ENCODE measurements at places on chromosomes 11 and 22. TPM values are rescaled to one million over a fixed set of nuclear protein-coding genes. Genes with fewer than 3 reads are reported as not detected.

GRCh38 chr22:50444663-50445062 lies 30.2 kb downstream of the SBF1 start:
- DNase-seq, result no peak
- no peak overlapping the region for H3K27ac ChIP-seq
- H3K4me1 ChIP-seq, result no peaks in the 10 kb centered on the region
- H3K36me3 ChIP-seq, result peaks cover 52% of the 10 kb centered on the region

LINC01488 gene
- not detected for total RNA-seq

- no peak overlapping the region for H3K4me3 ChIP-seq
- H3K36me3 ChIP-seq, result peaks cover 10% of the 10 kb centered on the region
- no peak overlapping the region for H3K27ac ChIP-seq
These were observed 12.2 kb upstream of the ADSL start for GRCh38 chr22:40334060-40334459.

GRCh38 chr11:5504403-5504921 lies 5.3 kb downstream of the UBQLN3 start:
- no peak overlapping the region for H3K4me3 ChIP-seq
- H3K4me1 ChIP-seq, result no peaks in the 10 kb centered on the region
- no peaks in the 10 kb centered on the region for H3K36me3 ChIP-seq
- H3K27me3 ChIP-seq, result no peaks in the 10 kb centered on the region
- no peak for DNase-seq

GRCh38 chr11:110174645-110175310 lies 81.6 kb downstream of the ZC3H12C start:
- no peaks in the 10 kb centered on the region for H3K27me3 ChIP-seq
- no peak overlapping the region for H3K27ac ChIP-seq
- DNase-seq, result no peak
- H3K4me3 ChIP-seq, result peak overlapping the region; percentile 41
- no peaks in the 10 kb centered on the region for H3K36me3 ChIP-seq
- H3K4me1 ChIP-seq, result no peaks in the 10 kb centered on the region

DNA sequence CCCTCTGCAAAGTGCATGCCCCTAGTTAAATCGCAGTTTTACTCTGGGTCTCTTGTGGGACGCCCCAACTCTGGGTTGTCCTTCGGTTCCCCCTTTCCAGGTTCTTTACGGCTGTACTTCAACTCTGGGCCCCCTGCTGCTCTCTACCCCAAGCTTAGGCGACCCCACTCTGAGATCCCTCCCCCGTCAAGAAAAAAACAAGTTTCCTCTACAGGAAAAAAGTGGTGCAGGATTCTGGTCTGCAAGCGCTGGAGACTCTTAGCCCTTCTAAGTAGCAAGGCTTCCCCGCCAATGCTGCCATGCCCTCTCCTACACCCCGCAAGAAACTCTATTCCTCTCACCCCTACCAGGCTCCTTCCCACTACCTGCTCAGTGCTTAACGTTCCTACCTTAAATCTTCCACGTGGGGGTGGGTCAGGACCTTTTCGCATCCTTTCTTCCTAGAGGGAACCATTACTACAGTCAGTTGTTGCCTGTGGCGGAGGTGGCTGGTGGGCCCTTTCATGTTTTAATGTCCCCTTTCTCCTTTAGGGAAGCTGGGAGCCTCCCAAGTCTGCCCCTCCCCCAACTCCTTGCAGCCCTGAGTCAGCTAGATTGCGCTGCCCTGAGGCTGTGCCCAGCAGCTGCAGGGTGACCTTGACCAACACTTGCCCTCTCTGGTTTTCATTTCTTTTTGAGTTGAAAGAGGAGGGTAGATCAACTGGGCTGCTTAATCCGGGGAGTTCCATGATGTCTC lies 1.4 kb downstream of the NEFH start:
- H3K4me1 ChIP-seq, result peaks cover 2% of the 10 kb centered on the region
- H3K36me3 ChIP-seq, result no peaks in the 10 kb centered on the region
- no peak overlapping the region for H3K27ac ChIP-seq

OR4D5 gene
- total RNA-seq, result not detected

- H3K4me1 ChIP-seq, result no peaks in the 10 kb centered on the region
- no peak for DNase-seq
- H3K27me3 ChIP-seq, result no peaks in the 10 kb centered on the region
- no peak overlapping the region for H3K4me3 ChIP-seq
- peaks cover 3% of the 10 kb centered on the region for H3K36me3 ChIP-seq
These were observed 8.1 kb upstream of the PLAAT3 start for GRCh38 chr11:63622323-63622722.

GRCh38 chr22:44497218-44497904 lies 672 bp downstream of the RTL6 start:
- no peaks in the 10 kb centered on the region for H3K27me3 ChIP-seq
- H3K36me3 ChIP-seq, result peaks cover 2% of the 10 kb centered on the region
- DNase-seq, result no peak
- peak overlapping the region; percentile 88 for H3K27ac ChIP-seq

CHRDL2 gene
- not detected for total RNA-seq

DNA sequence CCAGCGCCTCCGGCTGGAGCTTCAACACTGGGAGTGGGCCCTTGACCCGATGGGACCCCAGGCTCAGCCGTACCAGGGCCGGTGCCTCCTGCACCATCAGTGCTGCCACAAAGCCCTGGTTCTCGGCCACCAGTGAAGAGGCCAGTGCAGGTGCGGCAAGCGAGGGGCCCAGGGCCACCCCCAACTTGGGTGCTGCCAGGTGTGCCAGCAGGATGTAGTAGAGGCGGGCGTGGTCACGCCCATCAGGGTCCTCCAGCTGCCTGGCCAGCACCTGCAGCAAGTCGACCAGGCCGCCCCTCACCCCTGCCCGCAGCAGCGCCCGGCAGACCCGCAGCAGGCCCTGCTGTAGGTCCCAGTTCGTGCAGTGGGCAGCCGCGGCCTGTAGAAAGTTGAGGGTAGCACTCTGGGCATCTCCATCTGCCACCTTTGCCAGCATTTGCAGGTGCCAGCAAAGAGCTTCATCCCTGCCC lies 2.3 kb downstream of the AP5B1 start:
- DNase-seq, result no peak
- no peak overlapping the region for H3K4me3 ChIP-seq
- H3K36me3 ChIP-seq, result peaks cover 17% of the 10 kb centered on the region
- H3K27ac ChIP-seq, result no peak overlapping the region
- no peaks in the 10 kb centered on the region for H3K27me3 ChIP-seq

DNA sequence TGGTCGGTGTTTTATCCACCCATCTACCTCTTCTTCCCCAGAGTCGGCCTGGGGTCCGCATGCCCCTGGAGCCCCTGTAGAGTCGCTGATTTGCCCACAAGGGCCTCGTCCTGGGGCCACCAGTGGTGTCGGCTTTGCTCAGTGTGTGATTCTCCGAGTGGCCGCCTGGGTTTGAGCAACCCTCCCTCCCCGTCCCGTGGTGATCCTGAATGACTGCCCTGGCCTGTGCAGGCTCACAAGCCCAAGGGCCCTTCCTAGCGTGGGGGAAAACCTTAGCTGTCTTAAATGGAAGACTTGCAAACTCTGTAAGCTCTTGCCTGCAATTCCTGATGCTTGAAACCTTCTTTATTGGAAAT lies 128.3 kb downstream of the OSBP2 start:
- no peak overlapping the region for H3K27ac ChIP-seq
- no peaks in the 10 kb centered on the region for H3K27me3 ChIP-seq
- DNase-seq, result no peak
- peaks cover 8% of the 10 kb centered on the region for H3K4me1 ChIP-seq

GRCh38 chr11:73752903-73753302 lies 8.0 kb downstream of the RAB6A start:
- no peak for DNase-seq
- no peaks in the 10 kb centered on the region for H3K27me3 ChIP-seq
- H3K27ac ChIP-seq, result no peak overlapping the region
- no peaks in the 10 kb centered on the region for H3K4me1 ChIP-seq
- H3K36me3 ChIP-seq, result no peaks in the 10 kb centered on the region
- no peak overlapping the region for H3K4me3 ChIP-seq

P2RY6 gene
- 8.8 TPM for total RNA-seq

Data from ascending aorta (tissue), 2 donors.